ENCODE measurements at places on chromosomes 7 and 10. TPM values are rescaled to one million over a fixed set of nuclear protein-coding genes. Genes with fewer than 3 reads are reported as not detected.

DNA sequence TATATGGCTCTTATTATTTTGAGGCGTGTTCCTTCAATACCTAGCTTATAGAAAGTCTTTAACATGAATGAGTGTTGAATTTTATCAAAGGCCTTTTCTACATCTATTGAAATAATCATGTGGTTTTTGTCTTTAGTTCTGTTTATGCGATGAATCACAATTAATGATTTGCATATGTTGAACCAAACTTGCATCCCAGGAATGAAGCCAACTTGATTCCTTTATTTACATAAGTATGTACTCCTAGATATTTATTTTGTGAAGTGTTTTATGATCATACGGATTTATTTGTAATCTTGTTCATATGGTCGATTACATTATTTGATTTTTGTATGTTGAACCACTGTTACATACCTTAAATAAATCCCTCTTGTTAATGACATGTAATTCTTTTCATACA is 244.3 kb upstream of the KCND2 start:
- DNase-seq: no peak

DNA sequence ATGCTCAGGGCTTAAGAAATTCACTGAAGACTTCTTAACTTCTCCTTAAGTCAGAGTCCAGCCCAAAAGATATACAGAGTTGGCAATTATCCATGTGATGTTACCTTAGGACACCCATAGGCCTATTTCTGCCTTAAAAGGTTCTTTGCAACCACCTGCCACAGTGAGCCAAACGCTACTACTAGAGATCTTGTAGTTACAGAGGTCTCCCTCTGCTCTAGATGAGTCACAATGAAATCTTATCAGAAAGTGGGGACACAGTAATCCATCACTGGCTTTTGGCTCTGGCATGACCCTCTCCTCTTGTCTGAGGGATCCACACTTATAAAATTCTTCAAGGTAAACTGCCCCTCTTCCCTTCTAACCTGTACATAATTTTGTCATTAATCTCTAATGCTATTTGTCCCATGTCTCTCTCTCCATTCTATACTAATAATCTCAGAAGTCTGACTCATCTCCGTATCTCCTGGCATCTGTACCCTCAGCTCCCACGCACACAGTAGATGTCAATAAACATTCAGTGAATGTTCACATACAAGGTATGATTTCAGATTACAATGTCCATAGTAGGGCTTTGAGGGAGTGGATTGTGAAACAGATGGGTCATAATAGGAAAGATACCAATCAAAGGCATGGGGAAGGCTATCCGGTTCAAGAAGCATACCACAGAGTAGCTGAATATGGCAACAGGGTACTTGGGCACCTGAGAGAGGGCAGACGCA is 112.1 kb downstream of the SGMS1 start:
- no peak for DNase-seq

- DNase-seq: no peak
Measured at GRCh38 chr7:67406976-67407375, 410.3 kb downstream of the TYW1 start.

ANKRD61 gene
- polyA plus RNA-seq: 1.9 TPM

DNA sequence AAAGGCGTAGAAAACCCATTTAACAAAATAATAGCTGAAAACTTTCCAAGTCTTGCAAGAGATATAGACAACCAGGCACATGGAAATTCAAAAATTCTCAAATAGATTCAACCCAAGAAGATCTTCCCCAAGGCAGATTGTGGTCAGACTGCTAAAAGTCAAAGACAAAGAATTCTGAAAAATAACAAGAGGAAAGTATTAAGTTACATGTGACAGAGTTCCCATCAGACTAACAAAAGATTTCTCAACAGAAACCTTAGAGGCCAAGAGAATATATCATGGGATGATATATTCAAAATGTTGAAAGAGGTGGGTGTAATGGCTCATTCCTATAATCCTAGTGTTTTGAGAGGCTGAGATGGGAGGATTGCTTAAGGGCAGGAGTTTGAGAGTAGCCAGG is 59.8 kb downstream of the TMEM178B start:
- DNase-seq: no peak

DNA sequence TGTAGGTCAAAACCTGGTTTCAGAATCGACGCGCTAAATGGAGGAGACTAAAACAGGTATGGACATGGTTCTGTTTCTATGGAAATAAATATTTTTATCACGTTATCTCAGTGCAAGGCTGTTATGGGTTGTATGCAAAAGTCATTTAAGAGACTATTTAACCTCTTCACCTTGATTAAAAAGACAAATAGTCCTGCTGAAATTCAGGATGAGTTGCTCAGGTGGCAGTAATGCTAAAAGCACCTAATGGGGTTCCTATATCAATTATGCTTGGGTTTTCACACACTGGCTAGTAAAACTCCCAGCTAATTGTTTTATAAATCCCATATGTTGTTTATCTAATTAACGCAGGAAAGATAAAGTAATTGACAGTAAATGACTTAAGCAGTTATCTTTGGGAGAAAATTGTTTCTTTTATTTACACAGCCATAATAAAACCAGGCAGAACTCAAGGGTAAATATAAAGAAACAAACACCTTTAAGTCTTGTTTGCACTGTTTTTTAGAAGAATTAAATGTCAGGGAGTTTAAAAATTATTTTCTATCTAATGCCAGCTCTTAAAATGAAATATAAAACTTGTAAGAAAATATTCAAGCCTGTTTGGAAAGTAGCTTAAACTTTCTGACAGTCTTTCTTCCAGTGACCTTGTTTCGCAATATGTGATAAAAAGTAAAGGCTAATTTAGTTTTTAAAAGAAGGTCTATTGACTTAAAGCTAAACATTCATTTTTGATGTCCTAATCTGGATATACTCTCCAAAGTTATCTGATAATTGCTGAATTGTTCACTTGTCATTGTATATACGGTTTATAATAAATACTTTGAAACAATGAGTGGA is 3.2 kb downstream of the HHEX start:
- peak; percentile 8 for DNase-seq

FBXL13 gene
- polyA plus RNA-seq: 3.4 TPM

- DNase-seq: no peak
Measured at GRCh38 chr7:149126662-149127266, 640 bp upstream of the ZNF425 start.

MSMB gene
- polyA plus RNA-seq: not detected

DNA sequence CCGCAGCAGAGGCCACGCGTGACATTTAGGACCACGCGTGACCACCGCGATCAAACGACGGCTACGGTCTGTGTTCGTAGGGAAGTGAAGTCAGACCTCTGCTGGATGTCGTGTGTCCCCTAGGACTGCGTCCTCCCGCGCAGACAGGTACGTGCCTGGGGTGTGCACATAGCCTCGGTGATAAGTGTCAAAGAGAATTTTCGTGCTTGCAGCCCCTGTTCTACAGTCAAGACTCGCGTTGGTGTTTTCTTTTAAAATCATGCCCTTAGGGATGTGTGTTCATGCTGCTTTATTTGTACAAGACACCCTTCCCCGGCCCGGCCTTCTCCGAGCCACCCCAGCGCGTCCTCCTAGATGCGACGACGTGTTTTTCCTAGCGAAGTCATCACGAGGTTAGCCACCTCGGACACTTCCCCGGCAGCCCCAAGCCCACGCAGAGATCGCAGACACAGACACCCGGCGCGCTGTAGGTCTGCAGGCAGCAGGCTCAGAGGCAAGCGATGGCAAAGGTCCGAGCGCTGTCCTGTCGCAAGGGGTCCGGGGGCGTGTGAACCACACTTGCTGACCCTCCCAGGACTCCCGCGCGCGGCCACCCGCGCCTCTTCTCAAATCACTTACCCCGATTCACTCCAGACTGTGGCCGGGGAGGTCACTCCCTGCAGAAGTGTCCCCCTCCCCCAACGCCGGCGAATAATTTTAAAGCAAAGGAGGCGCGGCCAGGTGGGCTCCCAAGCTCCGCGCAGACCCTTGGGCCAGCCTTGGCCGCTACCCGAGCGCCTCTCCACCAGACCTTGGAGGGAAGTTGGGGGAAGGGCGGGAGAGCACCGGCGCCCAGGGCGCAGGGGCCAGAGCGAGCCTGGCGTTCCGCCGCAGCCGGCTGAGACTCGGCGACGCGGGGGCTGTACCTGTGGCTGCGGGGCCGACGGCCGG is 552 bp downstream of the MKX start:
- DNase-seq: no peak

- no peak for DNase-seq
Measured at GRCh38 chr10:97686301-97686961, 610 bp downstream of the AVPI1 start.

DNA sequence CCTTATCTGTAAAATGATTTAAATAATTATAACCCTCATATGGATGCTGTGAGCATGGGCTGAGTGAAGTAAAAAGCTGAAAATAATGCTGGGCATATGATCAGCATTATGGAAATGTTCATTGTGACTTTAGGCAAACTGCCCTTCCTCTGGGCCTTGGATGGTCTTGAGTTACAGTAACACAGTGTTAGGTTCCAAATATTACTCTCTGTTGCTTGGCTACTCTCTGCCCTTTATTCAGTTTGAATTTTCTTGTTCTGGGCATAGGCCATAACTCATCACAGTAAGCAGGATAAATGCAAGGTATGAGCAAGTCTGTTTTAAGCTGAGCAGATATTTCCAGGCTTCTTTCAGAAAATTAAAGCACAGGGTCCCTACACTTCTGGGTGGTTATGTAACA is 868.0 kb downstream of the KCNMA1 start:
- no peak for DNase-seq

GRCh38 chr7:135512135-135512887 is 2.4 kb upstream of the CNOT4 start:
- DNase-seq: peak; percentile 63

GRCh38 chr7:7790041-7790741 is 71.8 kb upstream of the RPA3 start:
- no peak for DNase-seq

GRCh38 chr10:53088961-53089360 is 316.4 kb upstream of the MBL2 start:
- DNase-seq: no peak

GRCh38 chr7:90178166-90178565 is 23.9 kb downstream of the STEAP1 start:
- DNase-seq: no peak

ANXA8L1 gene
- polyA plus RNA-seq: 0.39 TPM
